ENCODE measurements at places on chromosomes 11 and 22.

GRCh38 chr22:30186510-30186909, 60.0 kb downstream of the LIF start:
- DNase-seq, result no peak

DNA sequence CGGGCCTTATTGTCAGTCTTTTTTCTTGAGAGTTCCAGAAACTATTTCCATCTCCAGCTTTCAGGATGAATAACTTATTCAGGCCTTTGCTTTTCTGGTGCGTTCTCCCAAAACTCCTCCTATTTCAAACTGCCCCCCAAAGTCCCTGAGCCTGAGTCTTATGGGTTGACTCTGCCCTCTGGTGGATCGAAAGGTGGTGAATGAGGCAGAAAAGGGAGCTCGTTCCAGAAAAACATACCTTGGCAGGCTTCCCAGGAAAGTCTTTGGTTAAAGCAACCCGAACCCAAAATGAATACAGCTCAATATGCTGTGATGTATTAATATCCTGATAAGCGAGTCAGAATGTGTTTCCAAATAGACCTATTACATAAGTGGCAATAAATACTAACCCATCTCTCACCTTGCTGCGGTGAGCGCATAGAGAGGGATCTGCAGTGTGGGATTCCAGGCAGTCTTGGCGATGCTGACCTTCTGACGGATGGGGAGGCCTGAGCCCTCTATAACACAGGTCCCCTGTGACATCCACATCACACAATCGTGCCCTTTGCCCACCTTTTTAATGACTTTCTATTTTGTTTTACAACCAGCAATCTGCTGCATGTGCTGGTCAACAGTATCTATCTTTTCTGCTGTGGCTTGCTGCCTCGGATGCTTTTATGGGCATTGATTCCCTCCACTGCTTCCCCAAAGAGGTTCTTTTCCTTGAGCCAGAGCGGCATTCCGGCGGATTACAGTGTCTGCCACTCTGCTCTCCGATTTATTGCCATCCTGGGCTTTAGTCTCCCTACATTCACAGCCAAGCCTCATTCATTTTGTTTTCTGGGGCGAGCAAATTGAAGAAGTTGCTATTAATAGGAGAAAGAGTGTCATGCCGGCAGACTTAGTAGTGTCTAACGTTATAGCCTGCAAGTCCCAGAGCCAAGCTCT, 756.8 kb downstream of the NTM start:
- DNase-seq, result no peak

DNA sequence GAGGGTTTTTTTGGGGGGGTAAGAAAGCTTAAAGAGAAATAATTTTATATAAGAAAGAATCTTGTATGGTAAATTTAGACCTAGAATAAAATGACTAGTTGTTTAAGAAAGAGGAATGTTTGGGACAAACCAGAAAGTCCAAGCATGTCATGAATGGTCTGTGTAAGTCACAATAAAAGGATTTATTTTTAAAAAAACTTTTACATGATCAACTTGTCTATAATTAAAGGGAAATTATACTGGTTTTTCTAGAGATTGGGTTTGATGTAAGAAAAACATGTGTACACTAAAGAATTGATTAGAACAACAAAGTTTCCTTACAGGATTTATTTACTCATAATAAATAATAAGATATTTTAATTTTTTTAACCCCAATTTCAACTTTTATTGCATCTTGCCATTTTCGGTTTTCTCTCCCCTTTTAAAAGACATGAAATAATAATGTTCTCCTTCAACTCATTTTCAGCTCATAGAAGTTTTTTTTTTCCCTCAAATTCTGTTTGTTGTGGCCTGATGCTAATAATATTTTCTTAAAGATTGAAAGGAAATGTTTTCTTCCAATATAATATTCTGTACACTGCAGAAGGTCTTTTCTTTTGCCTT, 35.4 kb upstream of the INCENP start:
- no peak for DNase-seq

- DNase-seq, result no peak
Observed at GRCh38 chr11:60756307-60757032, at the start of gene MS4A15. TSS of gene MS4A15 (plus strand) at chr11:60756867. CDS start at chr11:60763734, 6,867 bp downstream.
